ENCODE measurements at places on chromosomes 16 and 17.

GRCh38 chr17:80328634-80329380, 68.2 kb downstream of the RNF213 start:
- no peak for DNase-seq

- DNase-seq = no peak
These were observed 58.3 kb downstream of the SREBF1 start for GRCh38 chr17:17778308-17779014.

DNA sequence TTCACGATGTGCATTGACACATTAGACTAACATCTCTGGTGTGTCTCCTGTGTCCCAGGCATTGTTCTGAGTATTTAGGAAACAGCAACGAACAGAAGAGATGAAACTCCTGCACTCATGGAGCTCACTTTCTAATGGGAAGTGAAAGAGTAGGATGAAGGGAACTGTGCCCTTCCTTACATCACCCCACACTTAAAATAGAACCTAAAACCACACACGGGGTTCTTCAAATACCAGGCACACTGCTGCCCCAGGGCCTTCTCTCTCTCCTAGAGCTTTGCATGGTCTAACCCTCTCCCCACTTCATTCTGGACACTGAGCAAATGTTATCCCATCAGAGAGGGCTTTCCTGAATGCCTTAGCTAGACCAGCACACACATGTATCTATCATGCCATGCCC, 33.7 kb downstream of the TRIM25 start:
- no peak for DNase-seq

DNA sequence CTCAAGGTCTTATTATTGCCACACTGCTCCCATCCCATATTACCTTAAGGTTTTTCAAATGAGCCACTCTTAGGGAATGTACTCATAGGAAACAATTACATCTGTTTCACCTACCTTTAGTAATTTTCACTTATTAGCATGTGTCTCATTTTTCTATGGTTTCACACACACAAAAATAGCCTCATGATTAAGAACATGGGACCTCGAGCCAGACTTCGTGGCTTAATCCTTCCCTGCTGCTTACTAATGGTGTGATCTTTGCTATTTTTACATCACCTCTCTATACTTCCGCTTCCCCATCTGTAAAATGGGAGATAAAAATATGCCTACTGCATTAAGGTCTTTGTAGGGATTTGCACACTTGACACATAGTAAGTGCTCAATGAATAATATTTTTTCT, 38.5 kb downstream of the OTOA start:
- DNase-seq = no peak

DNA sequence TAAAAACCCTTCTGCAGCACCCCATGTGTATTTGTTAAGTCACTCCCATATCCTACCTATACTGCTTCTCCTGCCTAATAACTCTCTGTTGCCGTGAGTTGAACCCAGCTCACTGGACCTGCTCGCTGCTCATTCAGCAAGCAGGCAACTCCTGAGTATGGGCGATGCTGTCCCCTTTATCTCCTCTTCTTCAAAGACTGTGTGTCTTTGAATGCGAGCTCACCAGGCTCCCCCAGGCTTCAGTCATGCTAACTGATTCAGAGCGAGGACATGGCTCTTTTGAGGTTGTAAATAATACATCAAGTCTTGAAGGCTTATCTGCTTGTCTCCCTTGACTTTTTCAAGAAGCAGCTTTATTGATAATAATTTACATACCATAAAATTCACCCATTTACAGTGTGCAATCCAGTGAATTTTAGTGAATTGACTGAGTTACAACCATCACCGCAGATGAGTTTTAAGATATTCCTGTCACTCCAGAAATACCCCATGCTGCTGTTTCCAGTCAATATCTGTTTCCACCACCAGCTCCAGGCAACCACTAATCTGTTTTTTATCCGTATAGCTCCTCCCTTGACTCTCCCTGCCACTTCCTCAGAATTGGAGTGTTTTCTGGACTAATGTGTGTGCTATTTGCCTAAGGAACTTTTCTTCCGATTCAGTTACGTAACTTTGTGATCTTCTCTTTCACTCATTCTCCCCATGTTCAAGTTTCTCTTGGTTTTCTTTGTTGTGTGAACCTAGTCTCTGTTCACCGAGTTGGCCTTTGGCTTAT, 132.2 kb downstream of the SPECC1 start:
- no peak for DNase-seq

GRCh38 chr16:79664407-79664806, 63.9 kb upstream of the MAF start:
- no peak for DNase-seq

DNA sequence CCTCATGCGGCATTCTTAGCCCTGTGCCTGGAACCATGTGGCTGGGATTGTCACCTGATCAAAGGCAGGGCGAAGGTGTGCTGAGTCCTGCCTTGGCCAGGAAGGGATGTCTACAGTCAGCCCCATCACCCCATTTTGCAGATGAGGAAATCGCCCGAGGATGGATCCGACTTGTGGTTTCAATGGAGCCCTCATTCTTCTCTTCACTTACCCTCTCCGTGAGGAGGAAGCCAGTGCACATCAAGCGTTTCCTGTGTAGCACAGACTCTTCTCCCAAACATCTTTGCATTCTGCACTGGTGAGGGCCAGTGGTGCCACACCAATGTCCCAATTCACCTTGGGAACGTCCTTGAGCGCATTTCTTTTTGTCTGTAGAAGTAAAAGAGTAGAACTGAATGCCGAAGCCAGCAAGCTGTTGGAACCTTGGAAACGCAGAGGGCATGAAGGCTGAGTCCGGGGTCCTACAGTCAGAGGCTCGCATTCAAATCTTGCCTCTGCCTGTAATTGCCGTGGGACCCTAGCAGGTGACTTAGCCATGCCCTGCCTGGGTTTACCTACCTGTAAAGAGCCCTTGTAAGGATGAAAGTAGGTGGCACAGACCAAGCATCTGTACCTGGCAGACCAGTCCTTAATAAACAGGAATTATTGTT, 85.4 kb downstream of the IRF8 start:
- no peak for DNase-seq

DNA sequence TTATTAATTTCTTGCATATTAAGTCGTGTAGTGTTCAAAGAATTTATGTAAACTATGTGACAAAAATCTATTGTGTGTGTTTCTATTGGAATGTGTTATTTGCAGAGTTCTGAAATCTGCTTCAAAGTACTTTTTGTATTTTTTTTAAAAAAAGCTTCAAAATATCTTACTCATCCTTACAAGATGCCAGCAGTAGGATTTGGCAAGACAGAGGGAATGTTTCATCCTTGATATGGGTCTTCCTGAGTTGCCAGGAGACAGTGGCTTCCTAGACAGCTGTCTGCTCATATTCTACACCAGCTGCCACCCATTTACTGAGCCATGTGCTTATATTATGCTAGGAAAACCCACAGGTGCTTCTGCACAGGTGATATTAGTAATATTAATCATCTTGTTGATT, 36.4 kb downstream of the EFCAB5 start:
- no peak for DNase-seq

- DNase-seq = no peak
These were observed 22.6 kb downstream of the TBC1D16 start for GRCh38 chr17:80012765-80013741.

DNA sequence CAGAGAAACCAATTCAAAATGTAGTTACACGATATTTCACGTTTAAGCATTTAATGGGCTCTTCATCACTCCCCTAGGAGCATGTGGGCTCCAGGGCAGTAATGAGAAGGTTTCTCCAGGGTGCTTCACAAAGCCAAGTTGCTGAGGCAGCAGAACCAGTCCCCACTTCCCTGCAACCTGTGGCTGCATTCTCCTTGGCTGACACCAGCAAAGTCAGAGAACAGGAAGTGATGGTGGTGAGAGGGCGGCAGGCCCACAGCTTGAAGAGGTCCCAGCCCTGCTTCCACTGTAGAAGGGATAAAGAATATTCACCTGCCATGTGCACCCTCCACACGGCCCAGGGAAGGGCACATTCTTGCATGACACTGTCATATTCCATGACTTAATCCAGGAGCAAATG, 133.2 kb downstream of the CBLN1 start:
- no peak for DNase-seq

DNA sequence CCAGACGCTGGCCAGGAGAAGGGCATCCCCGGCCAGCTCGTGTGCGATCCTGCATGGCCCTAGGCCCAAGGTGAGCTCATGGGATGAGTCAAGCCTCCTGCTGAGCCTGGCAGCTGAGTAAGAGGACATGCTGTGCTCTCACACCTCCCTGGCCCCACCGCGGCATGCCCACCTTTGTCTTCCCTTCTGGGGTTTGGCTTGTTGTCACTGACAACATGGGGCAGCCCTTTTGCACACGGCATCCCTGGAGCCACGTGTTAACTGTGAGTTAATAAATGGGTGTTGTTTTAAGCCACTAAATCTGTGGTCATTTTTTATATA, 8.9 kb upstream of the TNS4 start:
- no peak for DNase-seq

DNA sequence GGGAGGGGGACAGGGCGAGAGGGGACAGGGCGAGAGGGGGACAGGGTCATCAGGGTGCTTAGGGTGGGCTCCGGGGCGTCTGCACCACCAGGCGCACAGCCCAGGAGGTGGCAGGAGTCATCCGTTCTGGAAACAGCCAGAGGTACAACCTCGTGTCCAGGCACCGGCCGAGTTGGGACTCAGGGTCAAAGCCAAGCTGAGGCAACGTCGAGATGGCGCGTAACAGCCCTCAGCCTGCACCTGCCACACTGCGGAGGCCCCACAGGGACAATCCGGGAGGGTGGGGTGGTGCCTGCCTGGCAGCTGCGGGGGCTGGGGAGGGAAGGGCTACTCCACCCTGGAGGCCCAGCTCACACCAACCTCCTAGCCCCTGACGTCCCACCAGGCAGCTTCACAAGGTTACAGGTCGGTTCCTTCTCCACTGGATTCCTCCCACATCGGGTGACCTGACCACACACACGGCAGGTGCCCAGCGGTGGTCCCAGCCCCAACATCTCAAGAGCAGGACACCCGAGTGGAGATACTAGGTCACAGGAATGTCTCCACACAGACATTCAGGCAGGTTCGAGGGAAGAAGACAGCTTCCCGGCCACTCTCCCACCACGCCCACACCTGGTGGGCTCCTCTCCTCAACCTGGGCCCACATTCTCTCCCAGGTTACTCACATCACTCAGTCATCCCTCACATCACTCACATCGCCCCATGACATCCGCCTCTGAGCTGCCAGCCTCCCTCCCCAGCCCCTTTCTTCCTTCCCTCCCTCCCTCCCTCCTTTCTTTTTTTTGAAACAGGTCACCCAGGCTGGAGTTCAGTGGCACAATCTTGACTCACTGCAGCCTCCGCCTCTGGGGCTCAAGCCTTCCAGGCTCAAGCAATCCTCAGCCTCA, 47.3 kb downstream of the RPH3AL start:
- no peak for DNase-seq

DNA sequence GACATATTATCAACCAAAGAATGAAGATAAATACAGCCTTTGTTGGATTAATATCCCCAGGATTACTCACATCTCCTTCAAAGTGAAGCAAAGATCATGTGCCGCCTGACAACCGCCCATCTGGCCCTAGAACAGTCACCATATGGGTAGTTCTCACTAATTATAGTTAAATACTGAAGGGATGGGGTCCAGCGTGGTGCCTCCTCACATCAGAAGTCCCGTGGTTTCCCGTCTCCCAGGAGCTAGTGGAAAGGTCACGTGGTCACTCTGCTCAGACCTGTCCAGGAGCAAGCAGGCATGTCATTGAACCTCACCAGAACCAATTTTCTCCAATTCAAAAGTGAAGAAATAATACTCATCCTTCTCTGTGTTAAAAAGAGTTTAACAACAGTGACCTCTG, 434.5 kb downstream of the SHISA9 start:
- no peak for DNase-seq

GRCh38 chr17:61157246-61157886, 242.3 kb upstream of the TBX2 start:
- DNase-seq = no peak

- no peak for DNase-seq
These were observed 162.6 kb downstream of the FTO start for GRCh38 chr16:53866520-53866919.

DNA sequence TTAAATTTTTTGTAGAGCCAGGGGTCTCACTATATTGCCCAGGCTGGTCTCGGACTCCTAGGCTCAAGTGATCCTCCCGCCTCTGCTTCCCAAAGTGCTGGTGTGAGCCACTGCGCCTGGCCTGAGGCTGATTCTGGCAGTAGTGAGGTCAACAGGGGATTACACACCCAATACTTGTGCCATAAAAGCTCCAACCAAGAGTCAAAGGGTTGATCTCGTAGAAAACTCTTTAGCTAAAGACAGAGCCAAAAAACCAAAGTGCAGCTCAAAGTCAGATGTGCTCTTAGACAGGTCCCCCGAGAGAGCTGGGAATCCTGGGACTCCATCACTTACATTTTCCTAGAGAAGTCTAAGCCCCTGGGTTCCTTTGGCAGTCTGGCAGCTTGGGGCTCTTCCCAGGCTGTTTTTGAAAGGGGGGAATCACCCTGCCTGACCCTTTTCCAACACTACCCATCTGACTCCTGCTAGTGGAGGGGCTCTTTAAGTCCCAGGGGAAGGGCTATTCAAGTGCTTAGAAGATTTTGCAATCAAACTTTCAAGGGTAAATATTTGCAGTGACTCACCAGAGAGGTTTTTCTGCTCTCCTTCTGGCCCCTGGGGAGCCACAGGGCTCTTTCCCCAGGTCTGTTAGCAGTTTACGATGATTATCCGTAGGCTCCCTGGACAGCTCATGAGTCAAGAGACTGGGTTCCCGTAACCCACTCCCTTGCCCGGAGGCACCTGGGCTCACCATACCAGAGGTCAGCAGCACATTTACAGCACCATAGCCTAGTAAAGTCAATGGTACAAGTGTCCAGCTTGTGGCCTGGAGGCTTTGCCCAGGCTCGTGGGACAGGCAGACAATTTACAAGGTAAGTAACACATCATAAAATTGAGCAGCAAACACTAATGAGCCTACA, 408.7 kb downstream of the SLC39A11 start:
- DNase-seq = no peak

GRCh38 chr17:58960068-58960467, 146.6 kb downstream of the TRIM37 start:
- DNase-seq = no peak

GRCh38 chr17:64447526-64447925, 1.4 kb upstream of the MILR1 start:
- DNase-seq = no peak

DNA sequence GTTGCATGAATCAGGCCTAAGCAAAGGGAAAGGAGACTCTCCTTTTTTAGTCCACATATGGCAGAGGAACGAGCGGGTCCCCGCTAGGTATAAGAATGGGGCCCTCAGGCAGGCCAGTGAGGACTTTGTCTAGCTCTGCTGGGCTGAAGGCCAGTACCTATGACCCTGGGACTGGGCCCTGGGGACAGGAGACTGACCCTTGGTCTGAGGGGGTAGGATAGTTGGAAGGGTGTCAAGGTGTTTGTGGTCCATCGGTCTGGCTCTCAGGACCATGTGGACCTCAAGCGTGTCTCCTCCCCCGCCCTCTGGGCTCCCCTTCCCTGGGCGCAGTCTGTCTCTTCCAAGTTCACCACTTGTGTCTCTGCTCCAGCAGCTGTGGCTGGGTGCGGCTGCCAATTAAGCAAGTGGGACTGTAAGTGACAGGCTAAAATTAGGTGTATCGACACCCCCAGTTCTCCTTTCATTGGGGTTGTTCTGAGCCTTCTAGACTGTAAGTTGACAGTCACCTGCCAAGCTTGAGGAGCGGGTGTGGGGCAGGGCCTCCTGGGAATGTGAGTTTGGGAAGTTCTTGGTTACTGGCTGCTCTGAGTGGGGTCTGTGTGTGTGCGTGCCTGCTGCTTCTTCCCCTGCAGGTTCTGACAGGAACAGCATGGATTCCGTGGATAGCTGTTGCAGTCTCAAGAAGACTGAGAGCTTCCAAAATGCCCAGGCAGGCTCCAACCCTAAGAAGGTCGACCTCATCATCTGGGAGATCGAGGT, 24.5 kb downstream of the AKAP1 start:
- DNase-seq = no peak

- DNase-seq = no peak
These were observed 9.6 kb downstream of the GALK1 start for GRCh38 chr17:75755205-75755901.
